ENCODE measurements at places on chromosomes 4 and X.

DNA sequence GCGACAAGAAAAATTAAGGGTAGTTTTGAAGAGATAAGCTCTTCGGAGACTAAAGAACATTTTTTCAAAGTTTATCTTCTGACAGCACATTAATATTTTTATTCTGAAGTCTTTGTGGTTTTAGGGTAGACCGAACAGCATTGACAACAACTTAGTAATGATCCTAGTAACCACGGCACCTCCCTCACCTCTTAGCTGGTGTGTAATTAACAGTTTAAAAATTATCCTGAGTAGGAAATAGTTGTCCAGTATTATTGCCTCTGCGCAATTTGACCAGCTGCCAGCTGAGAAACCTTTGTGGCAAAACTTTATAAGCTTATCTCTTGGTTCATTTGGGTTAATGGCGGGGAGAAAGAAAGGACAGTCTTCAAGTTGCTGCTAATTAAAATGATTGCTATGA, 213.6 kb downstream of the CBLL2 start:
- DNase-seq: no peak

DNA sequence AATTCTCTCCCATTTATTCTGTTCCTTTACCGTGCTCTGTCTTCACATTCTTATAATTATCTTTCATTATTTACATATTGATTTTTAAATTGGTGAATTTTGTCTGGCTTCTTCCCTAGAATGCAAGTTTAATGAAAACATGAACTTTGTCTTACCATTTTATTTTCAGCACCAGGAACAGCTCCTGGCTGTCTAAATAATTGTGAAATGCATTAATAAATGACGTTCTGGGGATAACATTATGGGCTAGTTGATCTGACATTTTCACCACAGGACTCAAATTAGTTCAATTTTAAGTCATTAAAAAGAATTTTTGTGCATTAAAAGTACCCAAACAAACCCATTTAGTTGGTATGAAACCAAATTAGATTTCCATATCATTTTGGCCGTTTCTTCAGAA, 97.5 kb downstream of the KCTD8 start:
- no peak for DNase-seq

DNA sequence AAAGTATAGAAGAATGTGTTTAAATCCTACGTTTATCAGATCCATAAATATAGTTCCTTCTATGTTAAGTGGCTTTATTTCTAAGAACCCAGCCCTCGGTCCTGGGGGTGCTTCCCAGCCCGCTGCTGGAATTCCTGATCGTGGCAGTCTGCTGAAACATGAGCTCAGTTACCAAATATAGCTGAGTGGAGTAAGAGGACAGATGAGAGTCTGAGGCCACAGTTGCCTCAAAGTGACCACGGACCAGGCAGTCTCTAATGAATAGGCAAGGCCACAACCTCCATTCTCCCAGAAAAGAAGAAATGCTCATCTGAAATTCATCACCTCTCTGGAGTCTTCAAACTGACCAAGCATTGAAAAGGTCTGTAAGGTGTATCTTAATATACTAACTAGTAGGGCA, at the start of gene PALLD:
Gene PALLD (plus strand): TSS at position 219 of the 400 bp plus-strand sequence.
- DNase-seq: peak; percentile 78

DNA sequence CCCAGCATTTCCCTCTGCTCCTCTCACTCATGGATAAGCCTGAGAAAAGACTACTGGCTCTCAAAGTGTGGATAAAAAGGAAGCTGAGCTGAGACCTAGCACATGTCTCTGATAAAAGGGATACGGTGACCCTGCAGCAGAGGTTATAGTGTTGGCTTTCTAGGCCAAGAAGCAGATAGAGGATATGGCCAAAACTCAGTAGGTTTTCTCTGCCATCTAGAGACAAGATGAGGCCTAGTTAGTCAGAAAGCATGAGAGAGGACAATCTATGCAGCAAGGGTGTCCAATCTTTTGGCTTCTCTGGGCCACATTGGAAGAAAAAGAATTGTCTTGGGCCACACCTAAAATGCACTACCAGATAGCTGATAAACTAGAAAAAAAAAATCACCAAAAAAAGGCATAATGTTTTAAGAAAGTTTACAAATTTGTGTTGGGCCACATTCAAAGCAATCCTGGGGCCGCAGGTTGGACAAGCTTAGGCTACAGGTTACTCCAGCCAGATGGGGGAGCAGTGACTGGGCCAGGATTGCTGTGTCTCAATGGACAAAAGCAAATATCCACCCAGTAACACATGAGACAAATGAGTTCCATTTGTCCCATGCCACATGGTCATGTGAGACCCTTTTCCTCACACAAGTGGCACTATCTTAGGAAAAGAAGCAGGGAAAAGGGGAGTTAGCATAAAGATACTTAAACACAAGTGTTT, 411.4 kb downstream of the INPP4B start:
- no peak for DNase-seq

DNA sequence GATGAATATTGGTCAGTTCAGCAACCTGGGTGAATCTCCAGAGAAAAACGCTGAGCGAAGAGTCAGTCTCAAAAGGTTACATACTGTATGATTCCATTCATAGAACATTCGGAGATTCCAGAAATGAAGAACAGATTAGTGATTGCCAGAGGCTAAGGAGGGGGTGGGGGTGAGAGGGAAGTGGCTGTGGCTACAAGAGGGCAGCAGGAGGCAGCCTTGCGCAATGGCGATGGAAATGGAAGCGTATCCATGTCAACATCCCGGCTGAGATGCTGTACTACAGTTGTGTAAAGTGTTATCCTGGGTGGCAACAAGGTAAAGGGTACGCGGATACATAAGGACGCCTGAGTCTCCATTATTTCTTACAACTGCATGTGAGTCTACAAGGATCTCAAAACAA, 18.0 kb downstream of the LYAR start:
- DNase-seq: peak; percentile 38

DNA sequence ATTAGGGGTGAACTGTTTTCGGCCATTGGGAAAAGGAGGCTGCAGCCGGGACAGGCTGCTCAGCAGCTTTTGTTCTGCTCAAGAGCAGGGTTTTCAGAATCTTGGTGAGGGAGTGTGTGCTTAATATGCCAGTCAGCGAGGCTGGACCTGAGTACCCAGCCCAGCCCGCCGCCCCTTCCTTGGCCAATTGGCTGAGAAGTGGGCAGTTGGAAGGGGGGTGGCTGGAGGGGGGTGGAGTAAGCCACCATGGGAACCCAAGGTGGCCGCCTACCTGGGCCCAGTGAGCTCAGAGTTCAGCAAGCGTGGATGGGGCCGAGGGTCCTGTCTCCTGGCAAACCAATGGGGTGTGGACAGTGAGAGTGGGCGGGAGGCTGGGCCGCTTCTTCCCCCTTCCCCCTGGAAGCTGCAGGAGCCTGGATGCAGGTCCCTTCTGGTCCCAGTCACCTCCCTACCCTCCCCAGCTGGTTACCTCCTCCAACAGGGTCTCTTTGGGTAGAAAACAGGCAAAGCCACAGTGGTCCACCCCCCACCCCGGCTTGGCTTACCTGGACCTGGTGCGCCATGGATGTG, 52.5 kb downstream of the SORCS2 start:
- no peak for DNase-seq

GRCh38 chrX:67749536-67749935, 205.7 kb downstream of the AR start:
- peak; percentile 39 for DNase-seq

DNA sequence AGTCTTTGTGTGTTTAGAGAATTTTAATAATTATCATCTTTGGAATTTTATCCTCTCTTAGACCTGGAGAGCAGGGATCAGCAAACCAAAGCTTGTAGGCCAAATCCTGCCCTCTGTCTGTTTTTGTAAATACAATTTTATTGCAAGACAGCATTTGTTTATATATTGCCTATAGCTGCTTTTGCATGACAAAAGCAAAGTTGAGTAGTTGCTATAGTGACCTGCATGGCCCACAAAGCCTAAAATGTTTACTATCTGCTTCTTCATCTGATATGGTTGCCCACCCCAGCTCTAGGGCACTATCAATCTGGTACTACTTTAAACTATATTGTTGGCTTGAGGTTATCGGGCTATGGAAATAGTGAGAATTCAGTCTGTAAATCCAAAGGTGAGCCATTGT, 80.3 kb downstream of the GPAT3 start:
- no peak for DNase-seq

DNA sequence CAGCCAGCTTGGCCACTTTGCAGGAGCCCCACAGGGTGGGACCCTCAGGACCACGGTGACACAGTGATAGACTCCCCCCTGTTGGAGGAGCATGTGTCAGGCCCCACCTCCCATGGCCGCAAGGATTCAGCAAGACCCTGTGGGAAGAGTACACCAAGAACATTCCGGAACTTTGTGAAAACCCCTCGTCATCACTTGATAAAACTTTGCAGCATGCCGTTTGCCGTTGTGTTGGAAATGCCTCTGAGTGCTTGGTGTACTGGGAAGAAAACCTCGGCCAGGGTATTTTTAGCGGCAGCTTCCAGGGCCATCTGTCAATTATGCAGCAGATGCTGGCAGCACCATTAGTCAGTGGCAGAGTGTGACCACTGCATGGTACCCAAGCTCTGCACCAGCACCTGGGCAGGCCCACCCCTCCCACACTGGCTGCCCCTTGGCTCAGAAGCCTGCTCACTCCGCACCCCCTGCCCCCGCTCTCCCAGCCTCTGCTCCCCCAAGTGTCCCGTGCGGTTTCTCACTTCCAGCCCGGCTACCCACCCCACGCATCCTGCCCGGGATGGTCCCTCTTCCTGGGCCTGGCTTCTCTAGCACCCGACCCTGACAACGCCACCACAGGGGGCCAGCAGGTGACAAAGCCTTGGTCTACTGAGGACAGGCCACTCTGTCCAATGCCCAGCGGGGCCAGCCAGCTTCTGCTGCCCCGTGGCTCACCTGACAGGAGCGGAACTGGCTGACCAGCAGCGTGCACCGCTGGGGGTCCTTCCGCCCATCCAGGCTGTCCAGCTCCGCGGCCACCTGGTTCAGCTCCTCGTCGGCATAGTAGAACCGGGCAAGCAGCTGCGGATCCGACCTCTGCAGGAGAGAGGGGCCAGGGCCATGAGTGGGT, 65.0 kb downstream of the ZFYVE28 start:
- no peak for DNase-seq

DNA sequence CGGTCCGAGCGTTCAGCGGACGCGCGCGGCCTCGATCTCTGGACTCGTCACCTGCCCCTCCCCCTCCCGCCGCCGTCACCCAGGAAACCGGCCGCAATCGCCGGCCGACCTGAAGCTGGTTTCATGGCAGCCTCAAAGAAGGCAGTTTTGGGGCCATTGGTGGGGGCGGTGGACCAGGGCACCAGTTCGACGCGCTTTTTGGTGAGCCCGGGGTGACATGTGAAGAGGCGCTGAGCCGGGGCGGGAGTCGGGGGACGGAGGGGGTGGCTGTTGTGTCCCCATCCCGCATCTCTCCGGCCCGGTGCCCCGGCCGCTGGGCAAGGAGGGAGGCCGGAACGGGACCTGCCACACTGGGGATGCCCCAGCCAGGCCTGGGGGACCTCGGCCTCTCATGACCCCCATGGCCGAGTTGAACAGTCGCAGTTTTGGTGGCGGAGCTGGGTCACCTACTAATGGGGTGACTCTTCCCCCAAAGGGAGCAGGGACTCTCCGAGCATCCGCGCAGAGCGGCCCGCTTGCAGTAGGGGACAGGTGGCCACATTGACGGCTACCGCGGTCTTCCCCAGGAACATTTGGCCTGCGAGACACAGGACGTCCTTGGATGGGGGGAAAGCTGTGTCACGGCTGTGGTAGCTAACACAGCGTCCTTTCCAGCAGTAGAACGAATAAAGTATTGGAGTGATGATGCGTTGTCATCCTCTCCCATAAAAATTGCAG, at the start of gene GK:
Gene GK (plus strand): TSS at position 9 of the 717 bp plus-strand sequence. CDS start 115 bp downstream, at position 124.
- DNase-seq: peak; percentile 45

DNA sequence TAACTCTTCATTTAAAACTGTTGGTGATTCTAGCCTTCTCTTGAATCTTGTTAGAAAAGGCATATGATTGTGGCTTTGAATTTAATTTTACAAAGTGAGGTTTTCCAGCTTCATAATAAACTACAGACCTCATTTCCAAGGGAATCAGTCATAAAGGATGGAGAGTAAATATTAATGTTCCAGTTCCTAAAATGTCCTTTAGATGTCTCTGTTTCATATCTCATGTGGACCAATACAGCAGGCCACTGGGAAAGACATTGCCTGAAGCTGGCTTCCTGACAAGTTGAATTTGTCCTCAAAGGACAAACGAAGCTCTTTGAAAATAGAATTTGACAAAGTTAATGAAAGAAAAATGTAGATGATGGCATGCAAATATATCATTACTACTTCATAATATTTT, 125.4 kb downstream of the ZNF330 start:
- DNase-seq: peak; percentile 74

GRCh38 chr4:48654015-48654664, 125.9 kb downstream of the FRYL start:
- DNase-seq: peak; percentile 20

- peak; percentile 95 for DNase-seq
These were observed 23.8 kb downstream of the NUDT6 start for GRCh38 chr4:122898370-122899150.

DNA sequence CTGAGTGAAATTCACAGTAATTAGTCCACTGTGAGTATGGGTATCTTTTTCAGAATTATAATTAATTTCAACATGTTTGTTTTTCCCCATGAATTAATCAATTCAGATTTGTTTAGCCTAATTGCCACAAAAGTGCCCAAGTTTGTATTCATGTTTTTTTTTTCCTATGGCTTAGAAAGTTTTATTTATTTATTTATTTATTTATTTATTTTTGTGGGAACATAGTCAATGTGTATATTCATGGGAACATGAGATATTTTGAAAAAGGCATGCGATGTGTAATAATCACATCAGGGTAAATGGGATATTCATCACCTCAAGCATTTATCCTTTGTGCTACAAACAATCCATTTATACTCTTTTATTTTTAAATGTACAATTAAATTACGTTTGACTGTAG, 475.3 kb downstream of the ADGRL3 start:
- no peak for DNase-seq

DNA sequence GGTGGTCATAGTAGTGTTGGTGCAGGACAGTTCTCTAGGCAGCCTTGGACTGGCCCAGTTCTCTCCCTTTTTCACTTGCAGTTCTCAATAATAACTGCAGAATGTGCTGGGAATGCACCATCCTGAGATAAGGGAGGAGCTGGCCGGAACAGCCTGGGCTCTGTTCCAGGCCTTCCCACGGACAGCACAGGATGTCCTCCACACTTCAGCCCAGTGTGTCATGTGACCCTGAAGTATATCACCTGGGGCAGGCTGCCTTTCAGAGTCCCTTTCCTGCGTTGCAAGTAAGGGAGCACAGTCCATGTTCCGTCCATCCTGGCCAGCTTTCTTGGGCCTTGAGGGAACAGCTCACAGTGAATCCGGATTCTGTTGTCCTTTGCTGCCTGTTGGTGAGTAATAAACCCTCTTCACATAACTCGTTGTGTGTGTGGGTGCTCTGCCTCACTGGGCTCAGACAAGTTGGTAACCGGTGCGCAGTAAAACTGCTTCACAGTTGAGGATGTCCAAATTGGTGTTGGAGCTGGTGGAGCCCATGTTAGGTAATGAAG, 32.3 kb upstream of the BBS12 start:
- peak; percentile 38 for DNase-seq

- peak; percentile 71 for DNase-seq
These were observed 49.4 kb downstream of the RTL9 start for GRCh38 chrX:110407910-110408545.

- no peak for DNase-seq
These were observed 27.4 kb downstream of the ABLIM2 start for GRCh38 chr4:8131210-8131609.

Measured in EH (cell line).